ENCODE measurements at places on chromosomes 13 and 19. TPM values are rescaled to one million over a fixed set of nuclear protein-coding genes. Genes with fewer than 3 reads are reported as not detected.
A peak's percentile ranks its signal among the peaks of the same experiment; 100 is the strongest.

ZNF709 gene
- total RNA-seq: 0.27 TPM

MISP3 gene
- 2.9 TPM for total RNA-seq

ZNF799 gene
- 3.6 TPM for total RNA-seq

FGF9 gene
- total RNA-seq: not detected

GFY gene
- 0.11 TPM for total RNA-seq

OSCAR gene
- 0.62 TPM for total RNA-seq

ZNF208 gene
- 3.1 TPM for total RNA-seq

MBD3L2 gene
- total RNA-seq: not detected

ATXN8OS gene
- not detected for total RNA-seq

SIGLEC12 gene
- total RNA-seq: 0.69 TPM

CLDN10 gene
- not detected for total RNA-seq

ERICH6B gene
- not detected for total RNA-seq

NAPSA gene
- 2.3 TPM for total RNA-seq

DNA sequence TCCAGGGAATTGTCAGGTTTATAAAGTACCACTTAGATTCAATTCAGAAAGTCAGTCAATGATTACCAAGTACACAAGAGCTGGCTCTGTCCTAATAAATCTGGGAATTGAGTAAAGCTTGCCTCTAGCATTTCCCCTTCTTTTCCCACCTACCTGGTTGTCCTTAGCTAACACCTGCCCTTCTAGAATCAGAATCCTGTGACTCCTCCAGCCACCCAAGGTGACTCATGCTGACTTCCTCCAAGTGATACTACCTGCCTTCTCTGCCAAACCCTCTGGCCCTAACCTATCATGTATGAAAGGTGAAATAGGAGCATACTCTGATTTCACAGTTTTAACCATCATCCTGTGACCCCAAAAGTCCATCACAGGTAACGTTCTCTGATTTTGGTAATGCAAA lies 151.2 kb downstream of the DIAPH3 start:
- DNase-seq: no peak

- peak; percentile 80 for DNase-seq
These were observed 53.4 kb downstream of the TSSK6 start for GRCh38 chr19:19461671-19462622.

GRCh38 chr19:46471116-46471733 lies at the start of gene PNMA8A:
Gene PNMA8A, minus strand, starts transcription at chr19:46471563. Its CDS starts 528 bp downstream, at chr19:46471035.
- DNase-seq: peak; percentile 89

- DNase-seq: no peak
These were observed 65.0 kb downstream of the DOCK9 start for GRCh38 chr13:98912846-98913245.

- no peak for DNase-seq
These were observed 11.8 kb downstream of the ANO8 start for GRCh38 chr19:17322854-17323253.

DNA sequence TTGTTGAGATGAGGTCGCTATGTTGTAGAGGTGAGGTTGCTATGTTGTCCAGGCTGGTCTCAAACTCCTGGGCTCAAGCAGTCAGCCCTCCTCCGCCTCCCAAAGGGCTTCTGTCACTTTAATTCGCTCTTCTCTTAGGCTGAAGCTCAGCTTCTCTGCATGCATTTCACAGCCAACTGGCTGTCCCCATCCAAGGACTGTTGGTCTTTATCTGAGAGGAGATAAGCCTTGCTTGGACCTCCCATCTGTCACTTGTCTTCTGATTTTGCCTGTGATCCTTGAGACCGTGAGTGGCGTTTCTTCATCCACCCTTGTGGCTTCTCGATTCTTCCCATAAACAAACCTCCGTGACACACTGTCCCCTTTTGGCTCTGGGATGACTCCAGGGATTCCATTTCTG lies 24.4 kb downstream of the CERS1 start:
- DNase-seq: no peak

- peak; percentile 6 for DNase-seq
These were observed 638 bp downstream of the USPL1 start for GRCh38 chr13:30618186-30618929.

DNA sequence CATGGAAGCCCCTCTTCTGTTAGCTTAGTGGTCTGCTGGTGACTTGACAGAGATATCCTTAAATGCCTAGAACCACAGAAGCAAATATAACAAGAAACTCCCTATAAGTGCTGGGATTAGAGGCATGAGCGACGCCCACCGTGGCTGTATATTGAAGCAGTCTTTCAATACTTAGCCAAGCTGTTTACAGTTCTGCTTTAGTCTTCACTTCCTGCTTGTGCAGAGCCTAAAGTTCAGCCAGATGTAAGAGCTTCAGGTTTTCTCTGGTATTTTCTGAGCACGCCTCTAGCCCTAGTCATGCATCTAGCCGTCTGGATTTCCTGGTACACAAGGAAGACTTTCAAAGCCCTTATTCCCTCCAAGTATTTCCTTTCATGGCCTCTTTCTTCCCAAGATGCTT lies 28.5 kb downstream of the TRPM4 start:
- DNase-seq: no peak

- no peak for DNase-seq
These were observed 81.3 kb downstream of the LHFPL6 start for GRCh38 chr13:39521701-39522100.

- DNase-seq: peak; percentile 30
These were observed 3.1 kb downstream of the RPS28 start for GRCh38 chr19:8324186-8325050.

- DNase-seq: no peak
These were observed 1277.3 kb downstream of the UQCRFS1 start for GRCh38 chr19:27935669-27936068.

DNA sequence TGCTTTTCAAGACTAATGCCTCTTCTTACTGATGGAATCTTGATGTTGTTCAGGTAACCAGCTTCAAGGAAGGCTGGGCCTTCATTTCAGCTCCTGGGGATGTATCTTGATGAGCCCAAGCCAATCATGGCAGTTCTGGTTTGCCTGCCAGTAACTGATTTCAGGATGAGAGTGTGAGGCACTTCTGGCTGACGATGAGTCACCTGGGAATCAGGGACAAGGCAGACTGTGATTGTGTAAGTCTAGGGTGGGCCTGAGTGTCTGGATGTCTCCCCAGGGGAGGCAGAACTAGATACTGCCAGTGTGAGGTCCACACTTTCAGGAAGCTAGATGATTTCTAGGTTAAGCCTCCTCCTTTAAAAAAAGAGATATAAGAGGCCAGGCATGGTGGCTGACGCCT lies 77.3 kb upstream of the KL start:
- DNase-seq: no peak

- DNase-seq: no peak
These were observed 1525.4 kb downstream of the SLITRK1 start for GRCh38 chr13:82356667-82357410.

DNA sequence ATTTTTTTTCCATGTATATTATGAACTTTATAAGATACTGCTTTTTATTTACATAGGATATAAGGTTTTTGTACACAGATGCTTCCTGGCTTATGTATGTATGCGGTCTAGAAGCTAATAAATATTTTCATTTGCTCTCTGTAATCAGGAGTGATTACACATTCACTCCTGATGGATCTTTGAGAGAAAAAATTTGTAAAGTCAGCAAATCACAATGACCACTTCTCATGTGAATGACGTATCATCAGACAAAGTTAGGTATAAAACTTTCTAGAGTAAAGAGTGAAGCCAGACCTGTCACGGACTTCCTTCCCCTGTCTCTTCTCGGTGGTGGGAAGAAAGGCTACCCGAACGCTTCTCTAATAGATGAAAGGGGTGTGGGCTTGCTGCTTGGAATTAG lies 31.1 kb downstream of the DPY19L3 start:
- DNase-seq: no peak

DNA sequence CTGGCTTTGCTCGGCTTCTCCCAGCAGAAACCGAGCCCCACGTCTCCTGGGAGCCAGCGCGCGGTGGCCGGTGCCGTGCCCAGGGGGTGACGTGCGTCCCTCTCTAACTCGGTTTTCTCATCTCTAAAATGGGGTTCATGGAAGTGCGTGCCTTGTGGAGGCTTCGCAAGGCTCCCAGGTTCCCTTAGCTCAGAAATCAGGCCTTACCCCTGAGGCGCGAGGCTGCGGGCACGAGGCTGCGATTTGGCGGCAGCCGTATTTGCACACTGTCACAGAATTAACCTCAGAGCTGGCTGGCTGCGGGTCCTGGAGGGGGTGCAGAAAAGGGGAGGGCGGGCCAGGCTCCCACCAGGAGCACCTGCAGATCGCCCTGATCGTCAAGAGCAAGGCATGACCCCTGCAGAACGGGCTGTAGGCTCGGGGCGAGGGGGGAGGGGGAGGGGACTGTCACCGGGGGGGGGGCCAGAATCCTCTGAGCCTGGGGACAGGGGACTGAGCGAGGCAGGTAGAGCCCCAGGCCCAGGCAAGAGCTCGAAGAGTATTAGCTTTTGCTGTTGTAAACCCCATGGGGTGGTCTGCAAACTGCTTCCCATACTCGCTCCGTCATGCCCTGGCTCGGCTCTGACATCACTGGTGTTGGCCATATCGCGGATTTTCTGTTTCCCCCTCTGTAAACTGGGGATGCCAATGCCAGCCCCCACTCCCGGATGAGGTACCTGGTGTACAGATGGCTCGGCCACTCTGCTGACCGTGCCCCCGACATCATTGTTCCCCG lies 62.2 kb downstream of the CCNE1 start:
- DNase-seq: no peak

- DNase-seq: no peak
These were observed 21.0 kb downstream of the COMP start for GRCh38 chr19:18769989-18770528.

DNA sequence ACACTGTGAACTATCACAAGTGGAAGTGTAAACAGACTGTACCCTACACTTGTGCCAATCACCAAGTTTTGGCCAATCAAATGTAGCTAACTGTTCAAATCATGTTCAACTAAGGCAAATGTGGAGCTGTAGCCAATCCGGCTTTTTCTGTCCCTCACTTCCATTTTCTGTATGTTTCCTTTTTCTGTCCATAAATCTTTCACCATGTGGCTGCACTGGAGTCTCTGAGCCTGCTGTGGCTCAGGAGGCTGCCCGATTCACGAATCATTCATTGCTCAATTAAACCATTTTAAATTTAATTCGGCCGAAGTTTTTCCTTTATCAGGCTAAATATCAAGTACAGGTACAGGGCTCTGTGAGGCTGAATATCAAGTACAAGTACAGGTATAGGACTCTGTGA lies 216.5 kb downstream of the RFC3 start:
- no peak for DNase-seq

GRCh38 chr19:55563261-55563690 lies 17.4 kb downstream of the ZNF579 start:
- DNase-seq: no peak

DNA sequence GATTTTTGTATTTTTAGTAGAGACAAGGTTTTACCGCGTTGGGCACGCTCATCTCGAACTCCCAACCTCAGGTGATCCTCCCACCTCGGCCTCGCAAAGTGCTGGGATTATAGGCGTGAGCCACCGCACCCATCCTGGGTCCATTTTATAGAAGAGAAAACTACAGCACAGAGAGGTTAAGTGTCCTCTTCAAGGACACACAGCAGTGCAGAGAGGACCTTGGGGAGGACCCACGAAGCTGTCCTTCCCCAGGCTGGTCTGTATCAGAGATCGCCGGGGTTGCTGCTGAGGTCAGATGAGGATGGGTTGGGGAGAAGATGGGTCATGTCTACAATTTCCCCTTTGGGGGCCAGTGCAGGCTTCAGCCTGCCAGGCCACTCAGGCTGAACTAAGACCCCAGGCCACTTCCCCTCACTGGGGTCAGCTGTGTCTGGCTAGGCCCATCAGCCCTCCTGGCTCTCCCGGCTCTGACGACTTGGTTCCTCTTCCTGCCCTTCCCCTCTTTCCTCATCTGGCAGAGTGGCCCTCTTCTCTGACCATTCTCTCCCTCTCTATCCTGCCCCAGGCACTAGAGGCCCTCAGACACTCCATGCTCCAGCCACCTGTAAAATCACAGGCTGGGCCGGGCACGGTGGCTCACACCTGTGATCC lies 9.6 kb downstream of the MYO1F start:
- no peak for DNase-seq

DNA sequence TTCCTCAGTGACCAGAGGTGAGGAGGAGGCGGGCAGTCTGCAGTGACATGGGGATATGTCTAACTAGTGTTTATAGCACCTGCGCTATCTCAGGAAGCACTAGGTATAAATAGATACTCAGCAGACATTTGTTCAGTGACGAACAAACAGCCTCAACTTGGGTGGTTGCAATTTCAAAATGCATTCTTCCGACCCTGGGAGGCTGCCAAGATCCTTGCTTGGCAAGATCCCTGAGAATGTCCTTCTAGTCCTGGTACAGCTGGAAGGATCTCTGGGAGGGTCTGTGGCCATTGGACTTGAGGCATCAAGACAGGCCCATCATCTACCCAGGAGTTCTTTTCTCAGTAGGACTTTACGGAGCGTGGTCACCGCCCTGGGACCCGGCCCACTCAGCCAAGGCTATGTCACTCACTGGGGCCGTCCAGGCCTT lies 299.5 kb downstream of the ZNF536 start:
- DNase-seq: no peak

GRCh38 chr13:45943120-45943519 lies 91.6 kb upstream of the SIAH3 start:
- no peak for DNase-seq

DNA sequence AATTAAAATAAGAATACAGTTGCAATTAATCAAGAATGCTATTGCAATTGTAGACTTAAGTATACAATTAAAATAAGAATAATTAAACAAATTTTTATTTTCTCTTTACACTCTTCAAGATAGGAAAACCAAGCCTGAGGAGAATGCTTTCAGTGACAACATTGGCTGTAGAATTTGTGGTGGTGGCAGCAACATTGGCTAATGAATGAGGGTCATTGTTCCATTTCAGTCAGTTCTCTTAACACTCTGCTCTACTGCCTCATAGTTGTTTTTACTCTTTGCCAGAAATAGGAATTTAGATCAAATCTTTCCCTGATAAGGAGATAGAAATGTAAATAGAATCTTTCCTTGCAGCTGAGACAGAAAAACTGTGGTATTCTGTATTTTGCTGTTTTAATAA lies 391.6 kb downstream of the PCDH20 start:
- no peak for DNase-seq

DNA sequence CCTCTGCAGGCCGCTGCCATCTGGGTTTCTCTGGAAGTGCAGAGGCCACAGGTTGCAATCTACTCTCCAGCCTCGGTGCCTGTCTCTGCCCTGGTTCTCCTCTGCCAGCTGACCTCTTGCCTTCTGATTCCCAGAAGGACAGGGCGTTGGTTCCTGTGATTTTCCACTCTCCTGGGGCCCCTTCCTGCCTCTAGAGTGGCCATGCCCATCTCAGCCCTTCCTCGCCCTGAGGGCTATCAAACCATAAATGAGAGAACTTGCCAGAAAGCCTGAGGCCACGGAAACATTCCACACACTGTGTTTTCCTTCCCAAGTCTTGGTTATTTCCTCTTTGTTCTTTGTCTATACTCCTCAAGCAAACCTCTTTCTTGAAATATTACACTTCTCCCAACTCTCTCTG lies 146.2 kb downstream of the SHISA2 start:
- DNase-seq: no peak
